Tibial nerve (tissue), 4 donors: ENCODE measurements at places on chromosomes 6 and 20.
A peak's percentile ranks its signal among the peaks of the same experiment; 100 is the strongest.

DNA sequence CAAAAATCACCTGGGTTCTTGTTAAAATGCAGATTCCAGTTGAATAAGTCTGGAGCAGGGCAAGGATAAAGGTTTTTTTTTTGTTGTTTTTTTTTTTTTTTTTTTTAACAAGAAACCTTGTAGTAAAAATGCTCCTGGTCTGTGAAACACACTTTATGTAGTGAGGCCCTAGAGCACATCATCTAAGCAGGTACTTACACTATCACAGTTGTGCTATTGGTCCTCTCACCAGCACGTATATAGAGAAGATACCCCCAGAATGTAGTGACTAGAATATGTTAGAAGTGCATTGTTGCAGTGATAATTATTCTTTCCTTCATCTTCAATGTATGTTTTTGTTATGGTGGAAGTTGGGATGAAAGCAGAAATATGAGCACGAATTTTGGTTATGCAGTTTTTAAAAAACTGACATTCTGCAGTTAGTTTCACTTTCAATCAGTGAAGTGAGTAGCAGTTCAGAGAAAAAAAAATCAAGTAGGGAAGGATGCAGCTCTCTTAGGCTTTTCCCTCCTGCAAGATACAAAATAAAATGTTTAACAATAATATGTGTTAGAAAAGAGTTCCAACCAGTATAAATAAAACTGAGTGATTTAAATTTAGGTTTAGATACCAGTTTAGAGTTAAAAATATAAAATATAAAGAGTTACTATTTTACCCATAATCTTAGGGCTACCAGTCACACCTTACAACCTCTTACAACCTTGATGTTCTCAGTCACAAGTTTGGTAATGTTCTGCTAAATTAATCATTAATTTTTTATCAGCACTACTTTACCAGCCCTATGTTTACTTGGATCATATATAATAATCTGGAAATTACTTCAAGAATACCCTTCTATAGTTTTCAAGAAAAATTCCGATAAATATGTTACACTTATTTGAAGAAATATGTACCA is 9.2 kb upstream of the DEFB113 start:
- DNase-seq: no peak

DNA sequence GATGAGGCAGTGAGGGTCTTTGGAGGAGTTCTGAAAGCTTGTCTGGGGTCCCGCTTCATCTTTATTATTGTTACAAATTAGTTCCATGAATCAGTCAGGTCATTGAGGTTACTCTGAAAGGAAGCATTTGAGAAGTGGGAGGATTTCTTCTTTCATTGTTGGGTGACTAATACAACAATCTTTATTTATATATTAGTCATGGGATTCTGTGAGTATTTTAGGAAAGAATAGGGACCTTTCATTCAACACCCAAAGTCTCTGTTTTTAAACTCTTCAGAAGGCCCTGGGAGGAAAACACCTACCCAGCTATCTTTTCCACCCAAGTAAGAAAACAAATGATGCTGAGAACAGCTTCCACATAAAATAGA is 98.3 kb downstream of the SOD2 start:
- DNase-seq: no peak

- no peak for DNase-seq
These were observed 111.1 kb downstream of the COL12A1 start for GRCh38 chr6:75094614-75095200.

GRCh38 chr6:14575961-14576360 is 458.4 kb downstream of the CD83 start:
- no peak for DNase-seq

DNA sequence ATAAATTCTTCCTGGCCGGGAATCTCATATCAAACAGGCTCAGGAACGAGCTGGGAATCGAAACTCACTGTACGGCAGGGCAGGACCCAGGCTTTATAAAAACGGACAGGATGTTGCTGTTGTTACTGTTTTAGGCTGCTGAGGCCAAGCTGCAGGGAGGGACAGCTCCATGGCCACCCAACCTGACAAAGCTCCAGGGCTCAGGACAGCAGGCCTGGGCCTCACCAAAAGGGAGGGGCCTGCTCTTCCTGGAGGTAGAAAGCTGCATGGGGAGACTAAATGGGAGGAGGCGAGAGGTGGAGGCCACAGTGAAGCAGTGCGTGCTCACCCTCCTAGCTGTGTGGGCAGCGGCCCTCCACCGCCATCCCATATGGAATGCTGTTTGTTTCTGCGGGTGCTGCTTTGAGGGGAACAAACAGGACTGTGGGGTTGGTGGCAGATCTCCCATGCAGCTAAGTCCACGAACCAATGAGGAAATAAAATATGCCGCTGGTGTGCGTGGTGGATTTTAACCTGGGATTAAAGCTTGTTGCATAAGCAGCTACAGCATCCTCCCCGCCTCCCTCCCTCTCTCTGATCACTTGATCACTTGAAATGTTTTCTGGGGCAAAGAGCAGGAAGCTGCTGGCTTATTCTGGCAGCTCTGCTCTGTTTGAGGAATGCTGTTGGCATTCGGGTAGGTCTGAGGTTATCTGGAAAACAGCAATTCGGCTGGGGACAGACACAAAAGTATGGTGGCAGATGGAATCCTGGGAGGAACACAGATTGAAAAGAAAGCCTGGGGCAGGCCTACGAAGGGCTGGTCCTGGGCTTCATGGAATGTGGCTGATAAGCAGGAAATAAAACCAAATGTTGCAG is 2.4 kb upstream of the ZMYND8 start:
- DNase-seq: peak; percentile 90

DNA sequence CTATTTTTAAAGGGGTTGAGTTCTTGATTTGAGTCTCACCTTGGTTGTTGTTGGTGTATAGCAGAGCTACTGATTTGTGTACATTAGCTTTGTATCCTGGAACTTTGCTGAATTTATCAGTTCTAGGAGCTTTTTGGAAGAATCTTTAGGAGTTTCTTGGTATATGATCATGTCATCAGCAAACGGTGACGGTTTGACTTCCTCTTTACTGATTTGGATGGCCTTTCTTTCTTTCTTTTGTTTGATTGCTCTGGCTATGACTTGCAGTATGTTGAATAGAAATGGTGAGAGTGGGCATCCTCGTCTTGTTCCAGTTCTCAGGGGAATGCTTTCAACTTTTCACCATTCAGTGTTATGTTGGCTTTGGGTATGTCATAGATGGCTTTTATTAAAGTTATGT is 64.0 kb downstream of the CDYL start:
- no peak for DNase-seq

DNA sequence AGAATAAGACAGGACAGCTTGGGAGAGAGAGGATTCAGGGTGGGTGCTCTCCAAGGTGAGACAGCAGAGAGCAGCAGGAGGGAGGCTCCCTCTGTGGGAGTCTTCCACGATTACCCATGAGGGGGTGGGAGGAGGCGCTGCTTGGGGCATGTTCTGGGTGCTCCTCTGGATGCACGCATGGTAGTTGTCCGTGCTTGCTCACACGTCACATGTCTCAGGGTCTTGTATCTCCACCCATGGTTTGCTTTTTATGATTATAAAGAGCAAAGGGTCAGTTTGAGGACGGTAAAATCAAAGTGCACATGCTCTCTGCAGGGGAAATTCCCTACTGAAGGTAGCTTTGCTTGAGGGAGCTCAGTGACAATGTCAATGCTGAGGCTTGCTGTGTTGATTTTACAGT is 338.4 kb downstream of the THBS2 start:
- DNase-seq: no peak

GRCh38 chr6:39100358-39100757 is 14.6 kb downstream of the SAYSD1 start:
- DNase-seq: no peak

DNA sequence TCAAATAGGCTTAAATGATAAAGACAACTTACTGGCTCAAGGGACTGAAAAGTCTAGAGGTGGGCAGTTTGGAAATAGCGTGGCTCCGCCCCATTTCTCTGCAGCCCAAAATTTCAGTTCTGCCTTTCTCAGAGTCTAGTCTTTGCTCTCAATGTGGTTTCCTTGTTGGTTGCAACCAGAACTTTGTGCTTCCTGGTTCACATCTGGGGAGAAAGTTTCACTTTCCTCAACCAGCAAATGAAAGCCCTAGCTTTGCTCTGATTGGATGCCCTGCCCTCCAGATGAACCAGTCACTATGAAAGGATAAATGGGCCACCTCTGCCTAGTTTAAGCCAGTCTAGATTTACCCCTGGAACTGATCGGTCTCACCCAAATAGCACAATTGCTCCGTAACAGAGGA is 14.9 kb downstream of the SYCP2L start:
- no peak for DNase-seq

GRCh38 chr6:98041921-98042320 is 758.9 kb upstream of the MMS22L start:
- no peak for DNase-seq

DNA sequence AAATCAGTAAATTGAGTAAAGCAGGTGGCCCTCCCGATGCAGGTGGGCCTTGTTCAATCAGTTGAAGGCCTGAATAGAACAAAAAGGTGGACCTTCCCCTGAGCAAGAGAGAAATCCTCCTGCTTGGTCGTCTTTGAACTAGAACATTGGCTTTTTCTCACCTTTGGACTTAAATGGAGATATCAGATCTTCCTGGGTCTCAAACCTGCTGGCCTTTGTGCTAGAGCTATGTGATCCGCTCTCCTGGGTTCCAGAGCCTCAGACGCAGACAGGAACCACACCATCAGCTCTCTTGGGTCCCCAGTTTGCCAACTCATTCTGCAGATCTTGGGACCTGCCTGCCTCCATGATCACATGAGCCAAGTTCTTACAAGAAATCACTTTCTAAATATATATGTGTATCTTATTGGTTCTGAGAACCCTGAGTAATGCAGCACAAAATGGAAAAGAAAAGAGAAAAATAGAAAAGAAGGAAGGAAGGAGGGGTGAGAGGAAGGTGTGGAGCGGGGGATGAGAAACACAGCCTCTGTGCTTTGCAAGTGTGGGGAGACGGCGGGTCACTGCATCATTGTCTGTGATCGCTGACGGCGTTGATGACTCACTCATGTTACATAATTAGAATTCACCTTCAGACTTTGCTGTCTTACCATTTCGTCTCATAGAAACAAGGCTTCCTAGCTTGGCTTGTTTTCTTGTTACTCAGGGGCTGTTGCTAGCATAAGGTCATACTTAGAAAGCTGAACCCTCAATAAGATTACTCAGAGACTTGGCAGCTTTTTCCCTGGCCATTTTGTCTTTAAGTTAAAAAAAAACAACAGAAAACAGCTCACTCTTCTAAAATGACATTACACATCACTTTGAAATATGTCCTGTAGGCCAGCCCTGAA is 85.7 kb upstream of the NEDD9 start:
- DNase-seq: peak; percentile 36

GRCh38 chr6:41798901-41799558 is 11.5 kb downstream of the TOMM6 start:
- DNase-seq: no peak

GRCh38 chr6:150334790-150335783 is 33.7 kb upstream of the IYD start:
- no peak for DNase-seq

DNA sequence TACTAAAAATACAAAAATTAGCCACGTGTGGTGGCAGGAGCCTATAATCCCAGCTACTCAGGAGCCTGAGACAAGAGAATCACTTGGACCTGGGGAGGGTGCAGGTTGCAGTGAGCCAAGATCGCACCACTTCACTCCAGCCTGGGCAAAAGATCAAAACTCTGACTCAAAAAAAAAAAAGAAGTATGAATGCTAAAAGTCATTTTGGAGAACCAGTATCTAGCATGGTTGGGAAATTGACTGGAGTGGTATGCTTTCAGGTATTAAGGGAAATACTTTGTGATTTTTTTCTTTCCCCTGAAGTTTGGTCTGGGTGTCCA is 30.1 kb downstream of the PCMT1 start:
- DNase-seq: no peak

- no peak for DNase-seq
These were observed 404.2 kb downstream of the PLCB1 start for GRCh38 chr20:8536262-8536618.

GRCh38 chr6:137033828-137034227 is 10.9 kb downstream of the IL20RA start:
- DNase-seq: no peak

DNA sequence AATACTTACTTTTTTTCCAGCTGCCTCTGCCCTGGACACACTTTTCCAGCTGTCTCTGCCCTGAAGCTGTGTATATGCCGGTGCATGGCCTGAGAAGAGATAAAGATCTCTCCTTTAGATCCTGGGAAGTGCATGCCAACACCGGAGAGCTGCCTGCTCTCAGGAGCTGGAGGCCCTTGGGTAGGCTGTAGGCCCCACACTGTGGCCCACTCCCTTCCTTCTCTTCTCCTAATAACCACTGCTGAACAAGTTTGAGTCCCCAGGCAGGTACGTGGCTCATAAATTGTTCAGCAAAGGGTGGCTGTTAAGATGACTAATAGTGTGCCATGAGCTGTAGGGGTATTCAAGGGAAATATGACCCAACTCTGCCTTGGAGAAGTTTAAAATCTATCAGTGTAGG is 102.5 kb downstream of the CD24 start:
- DNase-seq: no peak

DNA sequence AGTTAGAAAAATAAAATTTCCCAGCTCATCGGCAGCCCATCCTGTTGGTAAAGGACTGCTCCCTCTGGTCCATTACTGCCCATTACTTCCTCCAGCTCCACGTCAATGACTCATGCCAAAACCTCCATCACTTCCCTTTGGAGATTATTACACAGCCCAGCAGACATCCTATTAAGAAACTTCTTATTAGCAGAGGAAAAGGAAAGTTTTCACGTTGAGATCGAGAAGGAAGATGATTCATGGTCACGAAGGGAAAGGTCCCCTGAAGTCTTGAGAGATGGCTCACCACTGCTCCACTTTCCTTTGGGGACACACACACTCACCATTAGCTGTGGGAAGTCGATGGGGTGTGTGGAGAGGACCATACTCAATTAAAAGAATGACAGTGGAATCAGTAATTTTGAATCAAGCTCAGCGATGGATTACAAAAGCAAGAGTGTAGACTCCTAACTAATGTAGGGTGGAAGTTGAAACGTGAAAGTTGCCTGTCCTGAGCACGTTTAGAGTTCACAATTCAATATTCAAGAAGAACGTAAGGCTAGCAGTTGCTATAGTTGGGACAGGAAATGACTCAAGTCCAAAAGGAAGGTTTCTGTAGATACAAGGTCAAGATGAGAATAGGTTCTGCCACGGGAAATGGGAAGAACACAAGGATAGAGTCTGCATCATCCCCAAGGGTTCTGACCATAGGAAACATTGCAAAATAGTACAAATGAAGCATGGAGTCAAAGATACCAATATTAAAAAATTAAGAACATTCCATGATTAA is 21.6 kb downstream of the SASH1 start:
- no peak for DNase-seq

DNA sequence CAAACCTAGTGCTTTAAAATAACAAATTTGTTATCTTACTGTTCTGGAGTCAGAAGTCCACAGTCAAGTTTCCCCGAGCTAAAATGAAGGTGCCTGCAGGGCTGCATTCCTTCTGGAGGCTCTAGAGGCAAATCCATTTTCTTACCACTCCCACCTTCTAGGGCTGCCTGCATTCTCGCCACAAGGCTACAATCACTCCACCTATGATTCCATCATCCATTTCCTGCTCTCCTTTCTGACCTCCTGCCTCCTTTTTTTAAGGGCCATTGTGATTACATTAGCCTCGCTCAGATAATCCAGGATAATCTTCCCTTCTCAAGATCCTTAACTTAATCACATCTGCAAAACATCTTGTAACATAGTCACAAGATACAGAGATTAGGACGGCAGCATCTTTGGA is 42.4 kb upstream of the SIRT5 start:
- DNase-seq: no peak

GRCh38 chr6:138422861-138423260 is 18.8 kb downstream of the HEBP2 start:
- DNase-seq: no peak
